Activated naive CD4-positive, alpha-beta T cell treated with Interleukin-2 at 50 U/mL for 16 hours (primary cell): ENCODE measurements at places on chromosomes 5 and 9.

DNA sequence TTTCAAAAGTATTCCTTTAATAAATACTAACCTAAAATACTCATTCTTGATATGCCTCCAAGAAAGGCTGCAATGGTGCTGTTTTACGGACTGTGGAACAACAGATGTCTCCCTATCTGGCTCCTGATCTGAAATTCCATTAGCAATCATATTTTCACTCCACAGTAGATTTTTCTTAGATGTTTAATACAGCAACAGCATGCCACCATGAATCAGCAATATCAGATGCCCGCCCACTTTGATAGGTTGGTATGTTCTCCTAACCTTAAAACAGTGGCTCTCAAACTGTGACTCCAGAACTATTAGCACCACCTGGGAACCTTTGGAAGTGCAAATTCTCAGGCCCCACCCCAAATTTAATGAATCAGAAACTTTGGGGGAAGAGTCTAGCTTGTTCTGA is 110.2 kb downstream of the MLLT3 start:
- no peak for DNase-seq

DNA sequence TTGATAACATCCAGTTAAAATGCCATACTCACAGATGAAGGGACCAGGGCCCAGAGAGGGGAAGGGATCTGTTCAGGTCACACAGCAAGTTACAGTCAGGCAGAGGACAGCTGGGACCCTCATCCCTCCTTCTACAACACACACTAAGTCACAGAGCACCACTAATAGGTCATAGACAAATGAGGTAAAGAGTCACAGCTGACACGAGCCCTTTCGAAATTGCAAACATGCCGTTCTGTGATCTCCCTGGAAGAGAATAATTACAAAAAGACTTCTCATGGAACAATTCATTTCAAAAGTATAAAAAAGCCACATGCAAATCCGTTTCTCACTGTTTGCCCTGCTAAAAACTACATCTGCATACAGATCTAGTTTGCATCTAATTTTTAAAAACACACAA is 15.5 kb downstream of the IGFBPL1 start:
- DNase-seq = no peak

- DNase-seq = no peak
Observed at GRCh38 chr9:135355521-135356011, 124.0 kb upstream of the PPP1R26 start.

GRCh38 chr9:115369322-115369957 is 251.5 kb upstream of the TNC start:
- DNase-seq = no peak

- DNase-seq = no peak
Observed at GRCh38 chr5:143717400-143717799, 94.6 kb upstream of the HMHB1 start.

GRCh38 chr5:134874831-134875655 is 872 bp downstream of the TXNDC15 start:
- DNase-seq = peak; percentile 52

- DNase-seq = no peak
Observed at GRCh38 chr9:37931592-37931991, 27.7 kb upstream of the SLC25A51 start.

DNA sequence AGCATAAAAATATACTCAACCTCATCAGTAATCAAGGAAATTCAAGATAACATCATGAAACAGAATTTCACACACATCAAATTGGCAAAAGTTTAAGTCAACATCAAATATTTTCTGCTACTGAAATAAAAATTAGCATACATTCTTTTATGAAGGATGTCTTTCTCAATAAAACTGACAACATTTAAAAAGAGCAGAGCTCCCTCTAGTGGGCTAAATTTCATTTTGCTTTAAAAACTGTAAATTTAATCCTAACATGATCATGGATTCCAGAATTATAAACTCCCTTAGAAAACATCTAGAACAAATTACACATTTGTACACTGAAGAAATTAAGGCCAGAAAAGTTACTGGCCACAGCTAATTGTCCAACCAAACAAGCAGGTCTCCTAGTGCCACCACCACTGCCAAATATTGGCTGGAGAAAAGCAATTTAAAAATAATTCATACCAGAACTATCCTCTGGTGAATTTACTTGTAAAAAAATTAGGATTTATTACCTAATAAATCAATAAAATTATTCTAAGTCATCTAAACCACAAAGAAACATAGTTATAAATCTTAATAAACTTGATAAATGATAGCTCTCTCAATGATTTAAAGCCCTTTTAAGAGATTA is 31.2 kb downstream of the DEPDC1B start:
- DNase-seq = no peak

GRCh38 chr5:119220576-119221197 is 135.1 kb upstream of the TNFAIP8 start:
- no peak for DNase-seq

- no peak for DNase-seq
Observed at GRCh38 chr9:114968671-114969070, 38.3 kb upstream of the TNFSF8 start.

DNA sequence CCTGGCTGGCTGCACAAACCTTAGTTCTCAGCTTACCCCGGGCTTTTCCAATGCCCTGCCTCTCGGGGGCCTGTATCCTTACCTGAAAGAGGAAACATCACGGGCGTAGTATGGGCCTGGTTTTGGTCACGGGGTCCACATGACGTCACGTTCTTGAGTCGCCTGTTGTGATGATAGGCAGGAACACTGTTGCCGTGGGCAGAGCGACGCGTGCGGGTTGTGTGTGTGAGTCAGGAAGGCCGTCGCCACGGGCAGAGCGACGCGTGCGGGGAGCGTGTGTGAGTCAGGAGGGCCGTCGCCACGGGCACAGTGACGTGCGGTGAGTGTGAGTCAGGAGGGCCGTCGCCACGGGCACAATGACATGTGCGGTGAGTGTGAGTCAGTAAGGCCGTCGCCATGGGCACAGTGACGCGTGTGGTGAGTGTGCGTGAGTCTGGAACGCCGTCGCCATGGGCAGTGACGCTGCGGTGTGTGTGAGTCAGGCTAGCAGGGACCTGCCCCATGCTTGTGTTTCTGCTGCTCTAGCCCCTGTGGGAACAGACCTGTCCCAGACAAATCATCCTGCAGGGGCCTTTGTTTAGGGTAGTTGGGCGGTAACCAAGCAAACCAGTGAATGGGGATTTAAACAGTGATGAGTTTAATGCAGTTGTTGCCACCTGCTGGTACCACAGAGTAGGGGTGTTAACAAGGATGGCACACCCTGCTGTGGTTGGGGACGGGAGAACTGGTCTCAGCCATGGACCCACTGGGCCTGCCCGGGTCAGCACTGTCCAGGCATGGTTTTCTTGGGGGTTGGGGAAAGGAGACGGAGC is 19.8 kb downstream of the TRIP13 start:
- peak; percentile 89 for DNase-seq

DNA sequence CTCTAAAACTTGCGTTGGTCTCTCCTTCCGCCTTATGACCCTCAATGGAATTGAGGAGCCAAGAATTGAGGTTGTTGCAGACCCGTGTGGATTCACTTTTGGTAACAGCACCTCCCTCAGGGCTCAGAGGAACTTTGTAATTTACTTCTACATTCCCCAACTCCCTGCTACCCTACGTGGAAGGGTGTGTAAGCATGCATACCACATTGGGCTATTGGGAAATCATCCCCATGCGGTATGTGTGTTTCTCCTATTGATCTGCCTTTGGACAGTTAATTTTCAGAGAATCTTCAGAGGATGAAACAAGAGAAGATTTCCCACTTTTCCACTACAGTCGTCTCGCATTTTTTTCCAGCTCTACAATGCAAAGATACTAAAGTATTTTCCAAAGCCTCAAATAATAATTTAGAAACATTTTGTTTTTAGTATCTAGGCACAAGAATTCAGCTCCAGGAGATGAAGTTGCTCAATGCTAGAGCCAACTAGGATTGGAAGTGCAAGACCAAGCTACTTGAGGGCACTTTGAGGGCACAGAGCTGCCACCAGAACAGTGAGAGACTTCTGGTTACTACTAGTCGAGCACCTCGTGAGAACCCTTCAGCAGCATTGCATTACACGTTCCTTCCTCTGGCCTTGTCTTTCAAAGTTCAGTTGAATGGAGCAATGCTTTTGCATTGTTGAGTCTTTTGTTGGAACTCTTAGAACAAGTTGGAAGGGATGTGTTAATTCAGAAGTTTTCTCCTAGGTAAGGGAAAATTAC is 3.4 kb downstream of the C1QTNF3 start:
- DNase-seq = no peak

DNA sequence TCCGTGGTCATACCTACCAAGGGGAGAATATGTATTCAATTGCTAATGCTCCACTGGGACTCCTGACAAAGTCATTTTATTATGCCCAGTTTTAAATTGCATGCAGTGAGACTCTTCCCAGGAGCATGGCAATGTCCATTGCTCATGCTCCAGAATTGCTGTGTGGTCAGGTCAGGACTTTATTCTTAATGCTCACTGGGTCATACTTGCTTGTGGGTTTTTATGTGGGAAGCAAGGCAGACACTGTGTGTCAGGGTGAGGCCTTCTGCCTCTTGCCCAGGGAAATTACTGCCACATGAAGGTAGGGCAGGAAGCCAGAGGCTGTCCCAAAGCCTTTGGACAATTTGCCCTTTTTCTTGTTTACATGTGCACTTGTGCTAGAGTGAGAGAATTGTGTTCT is 164.6 kb upstream of the MEF2C start:
- no peak for DNase-seq

DNA sequence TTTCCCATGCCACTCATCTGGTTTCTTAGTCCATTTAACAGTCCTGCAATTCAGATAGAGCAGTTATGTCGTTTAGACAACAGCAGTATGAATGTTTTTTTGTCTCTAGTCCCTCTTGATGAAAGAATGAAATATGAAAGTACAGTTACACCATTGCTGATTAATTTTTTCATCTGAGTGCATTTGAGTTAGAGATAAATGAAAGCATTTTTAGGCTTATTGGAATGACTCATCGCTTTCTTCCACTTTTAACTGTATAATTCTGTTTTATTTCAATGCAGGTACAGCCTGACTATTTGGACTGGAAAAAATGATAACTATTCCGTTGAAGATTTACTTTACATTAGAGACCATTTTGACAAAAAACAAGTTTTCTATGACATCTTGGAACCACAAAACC is 28.7 kb downstream of the ANKRD34B start:
- no peak for DNase-seq

- DNase-seq = no peak
Observed at GRCh38 chr5:42235837-42236236, 187.4 kb upstream of the GHR start.

DNA sequence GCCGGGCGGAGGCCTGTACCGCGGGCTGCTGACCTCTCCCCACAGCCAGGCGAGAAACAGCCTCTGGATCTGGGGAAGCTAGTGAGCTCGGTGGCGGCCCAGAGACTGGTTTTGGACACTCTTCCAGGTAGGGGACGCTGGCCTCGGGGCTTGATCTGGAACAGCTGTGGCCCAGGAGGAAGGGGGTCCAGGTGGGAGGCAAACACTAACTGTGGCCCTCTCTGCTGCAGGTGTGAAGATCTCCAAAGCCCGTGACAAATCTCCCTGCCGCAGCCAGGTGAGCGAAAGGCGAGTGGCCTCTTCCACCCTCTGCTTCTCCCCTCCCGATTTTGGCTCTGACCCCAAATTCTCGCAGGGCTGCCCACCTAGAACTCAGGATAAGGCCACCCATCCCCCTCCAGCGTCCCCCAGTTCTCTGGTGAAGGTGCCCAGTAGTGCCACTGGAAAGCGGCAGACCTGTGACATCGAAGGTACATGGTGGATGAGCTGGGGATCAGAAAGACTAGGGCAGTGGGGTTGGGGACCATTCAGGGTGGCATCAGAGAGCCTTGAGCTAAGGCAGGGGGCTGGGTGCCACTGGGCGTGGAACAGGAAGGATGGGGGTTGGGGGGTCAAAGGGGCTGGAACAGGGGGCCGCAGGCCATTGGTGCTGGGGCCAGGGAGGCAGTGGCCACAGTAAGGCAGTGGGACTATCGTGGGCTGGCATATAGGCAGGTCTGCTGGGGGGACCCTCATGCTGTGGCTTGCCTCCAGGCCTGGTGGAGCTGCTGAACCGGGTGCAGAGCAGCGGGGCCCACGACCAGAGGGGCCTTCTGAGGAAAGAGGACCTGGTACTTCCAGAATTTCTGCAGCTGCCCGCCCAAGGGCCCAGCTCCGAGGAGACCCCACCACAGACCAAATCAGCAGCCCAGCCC is 12.9 kb upstream of the SLC34A1 start:
- DNase-seq = no peak

DNA sequence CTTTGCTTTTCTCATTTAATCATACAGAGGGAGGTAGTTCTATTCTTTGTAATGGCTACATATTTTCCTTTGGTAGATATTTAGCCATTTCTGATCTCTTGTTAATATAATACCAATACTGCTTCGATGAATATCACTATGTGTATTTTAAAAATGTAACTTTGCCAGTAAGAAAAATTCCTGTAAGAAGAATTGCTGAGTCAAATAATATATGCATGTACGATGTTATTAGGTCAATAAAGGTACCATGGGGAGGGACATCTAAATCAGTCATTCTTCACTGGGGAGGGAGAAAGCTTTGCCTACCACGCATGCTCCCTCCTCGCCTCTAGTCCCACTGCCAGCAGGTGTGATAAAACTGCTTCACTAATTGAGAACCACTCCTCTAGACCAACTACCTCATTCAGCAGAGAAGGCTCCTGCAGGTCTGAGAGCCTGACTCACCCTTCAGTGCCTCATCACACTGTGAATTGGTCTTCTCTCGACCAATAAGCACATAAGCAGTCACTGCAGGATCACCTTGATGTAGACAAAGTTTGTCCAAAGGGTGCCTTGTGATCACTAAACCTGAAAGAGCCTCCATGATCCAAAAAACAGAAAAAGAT is 56.1 kb upstream of the TBCA start:
- no peak for DNase-seq

DNA sequence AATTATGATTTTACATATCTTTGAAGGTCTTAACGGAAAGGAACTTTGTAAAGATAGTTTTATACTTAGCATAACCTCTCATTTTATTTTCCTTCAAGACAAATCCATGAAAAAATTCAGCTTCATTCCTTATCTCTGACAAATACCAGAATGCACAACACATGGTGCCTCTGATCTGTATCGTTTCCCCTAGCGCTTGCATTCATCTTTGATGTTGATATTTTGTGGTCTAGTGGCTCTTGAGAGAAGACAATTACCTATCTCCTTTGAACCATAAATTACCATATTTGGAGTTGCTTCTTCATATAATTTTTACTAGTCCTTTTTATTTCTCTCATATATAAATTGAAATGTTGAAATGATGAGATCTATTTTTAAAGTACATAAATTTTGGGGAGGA is 551.3 kb downstream of the PDE4D start:
- no peak for DNase-seq

DNA sequence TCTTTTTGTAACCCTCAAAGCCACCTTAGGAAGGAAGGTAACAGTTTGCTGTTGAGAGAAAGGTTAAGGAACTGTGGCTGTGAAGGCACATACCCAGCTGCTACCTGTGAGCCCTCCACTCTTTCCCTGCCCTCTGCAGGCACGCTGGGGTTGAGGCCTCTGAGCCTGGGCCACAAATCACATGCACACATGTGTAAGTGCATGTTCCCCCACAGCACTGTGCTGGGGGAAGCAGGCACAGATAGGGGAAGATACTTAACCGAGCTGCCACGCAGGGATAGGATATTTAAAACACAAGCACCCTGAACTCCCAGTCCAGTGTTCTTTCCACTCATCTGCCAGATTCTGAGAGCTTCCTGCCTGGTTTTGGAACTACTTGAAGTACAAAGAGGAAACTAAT is 18.1 kb downstream of the LARP1 start:
- DNase-seq = no peak
